Bone marrow (tissue), 2 donors: ENCODE measurements at places on chromosomes 7 and 10.

- no peak for DNase-seq
These were observed 271.6 kb downstream of the CACNA2D1 start for GRCh38 chr7:82172017-82172416.

GRCh38 chr7:80175744-80176143 is 41.1 kb downstream of the GNAI1 start:
- no peak for DNase-seq

GRCh38 chr10:123559823-123560092 is 106.4 kb upstream of the GPR26 start:
- no peak for DNase-seq

GRCh38 chr7:18315241-18315640 is 180.3 kb upstream of the HDAC9 start:
- no peak for DNase-seq

- DNase-seq, result no peak
These were observed 44.7 kb downstream of the TBXAS1 start for GRCh38 chr7:139873593-139874301.

- no peak for DNase-seq
These were observed at the start of gene PAOX for GRCh38 chr10:133379152-133379800. Gene PAOX, plus strand, starts transcription at chr10:133379262. Its CDS starts 55 bp downstream, at chr10:133379317.

- no peak for DNase-seq
These were observed 69.3 kb downstream of the AVL9 start for GRCh38 chr7:32564542-32564941.

DNA sequence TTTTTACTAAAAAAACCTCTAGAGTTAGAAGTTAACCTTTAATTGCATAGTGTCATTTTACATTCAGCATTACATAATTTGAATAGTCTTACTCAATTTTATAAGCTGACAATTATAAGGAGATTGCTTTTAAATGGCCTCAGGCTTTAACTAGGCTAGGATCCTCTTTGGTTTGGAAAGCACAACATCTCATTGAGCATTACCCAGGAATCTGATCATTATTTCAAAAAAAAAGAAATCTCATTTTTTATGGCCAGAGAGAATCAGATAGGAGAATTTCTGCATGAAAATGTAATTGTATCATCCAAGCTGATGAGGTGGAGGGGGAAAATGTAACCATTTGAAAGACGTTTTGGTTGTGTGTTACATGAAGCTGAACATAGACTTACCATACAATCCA is 324.9 kb upstream of the POT1 start:
- DNase-seq, result no peak

- DNase-seq, result no peak
These were observed 200.7 kb downstream of the CYP26A1 start for GRCh38 chr10:93274419-93274818.

DNA sequence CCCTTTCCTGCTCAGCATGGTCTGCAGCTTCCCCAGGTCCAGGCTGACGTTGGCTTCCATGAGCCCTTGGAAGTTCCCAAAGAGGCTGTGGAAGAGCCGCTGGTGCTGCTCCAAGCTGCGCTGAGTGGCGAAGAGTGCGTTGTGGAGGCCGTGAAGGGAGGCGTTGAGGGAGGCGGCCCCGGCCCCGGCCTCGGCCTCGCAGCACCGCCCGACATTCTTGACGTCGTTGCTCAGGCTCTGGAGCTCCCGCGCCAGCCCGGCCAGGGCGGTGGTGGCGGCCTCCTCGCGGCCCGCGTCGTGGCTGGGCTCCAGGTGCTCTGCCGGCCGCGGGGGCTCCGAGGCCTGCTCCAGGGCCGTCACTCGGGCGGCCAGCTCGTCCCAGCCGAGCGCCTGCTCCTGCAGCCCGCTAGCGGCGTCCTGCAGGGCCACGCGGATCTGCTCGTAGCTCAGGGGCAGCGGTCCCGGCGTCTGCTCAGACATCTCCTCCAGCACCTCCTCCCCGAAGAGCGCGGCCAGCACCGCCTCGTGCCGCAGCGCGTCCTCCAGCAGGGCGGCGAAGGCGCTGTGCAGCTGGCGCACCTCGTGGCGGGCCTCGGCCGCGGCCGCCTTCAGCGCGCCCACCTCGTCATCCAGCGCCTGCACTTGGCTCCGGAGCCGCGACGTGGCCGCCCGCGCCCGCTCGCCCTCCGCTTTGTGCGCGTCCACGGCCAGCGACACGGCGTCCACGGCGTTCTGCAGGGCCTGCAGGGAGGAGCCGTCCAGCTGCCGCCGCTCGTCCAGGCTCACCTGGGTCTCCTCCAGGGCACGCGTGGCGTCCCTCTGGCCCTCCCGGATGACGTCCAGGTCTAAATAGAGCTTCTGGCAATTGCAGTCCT is 14.7 kb downstream of the MMRN2 start:
- no peak for DNase-seq

GRCh38 chr10:63503395-63503794 is 17.8 kb upstream of the REEP3 start:
- DNase-seq, result no peak

DNA sequence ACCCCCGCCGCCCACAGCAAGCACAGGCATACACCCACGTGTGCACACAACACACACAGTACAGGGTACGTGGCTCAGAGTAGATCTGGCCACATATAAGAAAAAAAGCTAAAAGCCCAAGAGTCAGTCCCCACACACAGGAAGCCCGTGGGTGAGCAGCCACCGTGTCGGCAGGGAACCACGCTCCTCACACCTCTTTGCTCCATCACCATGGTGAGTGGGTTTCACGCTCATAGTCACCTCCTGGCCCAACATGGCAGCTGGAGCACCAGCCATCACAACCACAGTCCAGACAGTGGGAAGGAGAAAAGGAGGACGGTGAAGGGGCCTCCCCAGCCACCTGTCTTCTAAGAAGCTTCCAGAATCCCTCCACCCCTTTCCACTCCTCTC is 76.0 kb upstream of the PDGFA start:
- DNase-seq, result no peak

- DNase-seq, result no peak
These were observed 220.5 kb downstream of the LHFPL3 start for GRCh38 chr7:104548861-104549260.

DNA sequence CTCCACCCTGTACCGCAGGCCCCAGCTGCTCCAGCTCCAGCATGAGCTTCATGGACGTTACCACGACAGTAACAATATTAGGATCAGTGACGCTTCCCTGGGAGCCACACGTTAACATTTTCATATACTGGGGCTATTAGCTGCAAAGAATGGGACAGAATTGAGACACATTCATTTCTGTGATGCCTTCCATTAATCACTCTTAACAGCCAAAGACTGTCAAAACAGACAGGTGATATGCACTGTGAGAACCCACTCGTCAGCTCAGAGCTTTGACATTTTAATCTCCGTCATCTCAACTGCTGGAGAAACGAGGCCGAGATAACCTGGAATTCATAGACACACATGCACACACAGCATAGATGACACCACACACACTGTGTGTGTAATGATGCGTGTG is 408.4 kb upstream of the SHH start:
- no peak for DNase-seq

DNA sequence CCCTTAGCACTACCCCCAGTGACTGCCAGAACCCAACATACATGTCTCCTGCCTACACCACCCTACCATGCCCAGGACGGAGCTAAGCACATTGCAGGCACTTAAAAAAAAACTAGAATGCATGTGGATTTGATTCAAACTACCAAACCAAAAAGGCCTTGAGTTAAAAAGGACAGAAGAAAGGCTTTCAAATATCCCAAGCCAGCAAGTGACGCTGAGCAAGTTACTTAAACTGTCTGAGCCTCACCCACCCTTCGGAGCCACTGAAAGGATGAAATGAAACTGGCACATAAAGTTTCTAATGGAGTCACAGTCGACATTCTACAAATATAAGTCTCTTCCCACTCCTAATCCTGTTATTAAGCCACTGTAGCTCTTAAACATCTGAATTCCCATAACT is 1.8 kb downstream of the CPXM2 start:
- DNase-seq, result no peak

GRCh38 chr10:65394502-65395297 is 1531.1 kb upstream of the LRRTM3 start:
- DNase-seq, result no peak

- DNase-seq, result no peak
These were observed 114.1 kb downstream of the CPED1 start for GRCh38 chr7:121102619-121103018.

DNA sequence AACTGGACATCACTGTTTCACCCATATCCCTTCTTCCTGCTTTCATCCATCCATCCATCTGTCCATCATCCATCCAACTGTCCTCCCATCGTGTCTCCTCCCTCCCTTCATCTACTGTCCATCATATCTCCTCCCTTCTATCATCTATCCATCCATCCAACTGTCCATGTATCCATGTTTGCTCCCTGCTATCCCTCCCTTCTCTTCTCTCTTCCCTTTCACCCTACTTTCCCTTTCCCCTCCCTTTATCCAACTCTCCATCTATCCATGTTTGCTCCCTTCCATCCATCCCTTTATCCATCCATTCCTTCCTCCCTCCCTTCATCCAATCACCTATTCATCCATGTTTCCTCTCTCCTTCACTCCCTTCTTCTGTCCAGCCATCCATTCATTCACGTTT is 92.6 kb upstream of the CTBP2 start:
- DNase-seq, result no peak
